ENCODE measurements at places on chromosomes 1 and 21.

DNA sequence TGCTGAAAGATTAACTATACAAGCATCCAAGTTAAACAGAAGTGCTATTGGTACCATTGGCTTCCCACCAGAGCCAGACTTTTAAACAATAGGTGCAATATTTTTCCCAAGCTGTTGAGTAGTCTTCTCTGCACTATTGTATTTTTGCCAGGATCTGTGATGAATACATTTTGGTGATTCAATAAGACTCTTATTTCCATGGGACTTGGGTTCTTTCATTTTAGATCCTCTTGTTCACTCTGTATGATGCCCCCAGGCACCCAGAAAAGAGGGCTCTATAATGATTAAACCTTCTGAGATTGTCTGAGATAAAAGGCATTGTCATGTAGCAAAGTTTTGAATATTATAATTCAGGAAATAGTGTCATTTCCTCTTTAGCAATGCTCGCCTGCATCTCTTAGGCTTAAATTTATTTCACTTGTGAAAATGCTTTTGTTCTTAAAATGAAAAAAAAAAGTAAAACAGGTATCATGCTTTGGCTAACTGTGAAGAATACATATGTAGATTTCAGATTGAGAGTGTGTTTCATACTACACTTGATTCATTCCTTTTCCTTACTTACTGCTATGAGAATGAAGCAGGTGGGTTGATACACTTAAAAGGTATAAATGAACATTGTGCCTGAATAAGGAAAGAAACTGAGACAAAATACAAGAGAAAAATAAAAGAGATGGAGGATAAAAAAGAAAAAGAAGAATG is 275.0 kb downstream of the HMCN1 start:
- no peak for DNase-seq

- DNase-seq = no peak
Observed at GRCh38 chr1:27555700-27556424, 48.1 kb downstream of the AHDC1 start.

GRCh38 chr1:15510611-15511405 is 13.2 kb downstream of the CASP9 start:
- DNase-seq = no peak

GRCh38 chr1:54610048-54610447 is 13.3 kb downstream of the FAM151A start:
- DNase-seq = no peak

DNA sequence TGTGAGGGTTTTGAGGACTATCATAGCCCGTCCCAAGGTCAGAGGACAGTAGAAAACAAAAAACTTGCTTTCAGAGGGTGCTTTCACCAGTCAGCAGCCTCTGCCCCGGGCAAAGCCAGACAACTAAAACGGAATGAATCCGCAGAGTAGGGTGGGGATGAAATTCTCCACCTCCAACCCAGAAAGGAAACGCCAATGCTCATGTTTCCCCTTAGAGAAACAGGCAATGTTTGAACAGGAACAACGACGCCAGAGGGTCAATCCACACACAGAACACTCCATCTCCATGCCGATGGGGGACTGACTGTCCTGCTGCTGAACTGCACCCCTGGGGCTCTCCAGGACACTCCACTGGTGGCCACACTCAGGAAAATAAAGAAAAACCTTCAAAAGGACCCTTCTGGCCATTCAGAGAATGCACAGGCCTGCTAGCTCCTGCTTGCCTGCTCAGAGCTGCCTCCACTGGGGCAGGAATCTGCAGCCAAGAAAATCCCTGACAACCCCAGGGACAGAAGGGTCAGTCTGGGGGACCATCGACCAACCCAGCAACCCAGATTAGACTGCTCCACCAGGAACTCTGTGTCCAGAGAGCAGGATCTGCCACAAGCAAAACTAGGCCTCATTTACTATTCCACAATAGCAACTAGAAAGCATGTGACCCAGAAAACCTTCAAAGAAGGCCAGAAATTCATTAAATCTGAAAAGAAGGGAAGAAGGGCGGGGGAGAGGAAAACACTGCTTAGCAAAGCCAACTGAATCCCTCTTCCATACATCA is 116.0 kb downstream of the TOMM20 start:
- DNase-seq = no peak

- no peak for DNase-seq
Observed at GRCh38 chr1:167090314-167090942, at the start of gene GPA33. Gene GPA33 (minus strand): TSS chr1:167090377. CDS start chr1:167090287, 90 bp downstream.

DNA sequence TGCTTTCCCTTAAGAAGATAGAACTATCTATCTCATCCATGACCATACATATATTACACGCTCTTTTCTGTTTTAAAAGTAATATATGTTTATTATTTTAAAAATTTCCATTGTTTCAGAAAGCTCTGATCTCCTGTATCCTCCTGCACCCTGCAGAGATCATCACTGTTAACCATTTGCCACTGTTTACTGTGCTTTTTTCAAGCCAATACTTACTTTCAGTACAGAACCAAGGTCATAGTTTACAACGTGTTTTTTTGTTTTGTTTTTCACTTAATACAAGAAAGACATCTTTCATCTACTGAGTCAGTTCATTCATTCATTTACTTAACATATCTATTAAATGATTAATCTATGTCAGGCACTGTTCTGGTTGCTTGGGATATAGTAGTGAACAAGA is 10.2 kb downstream of the SESN2 start:
- DNase-seq = no peak

- DNase-seq = no peak
Observed at GRCh38 chr1:236222632-236223031, 59.1 kb downstream of the ERO1B start.

DNA sequence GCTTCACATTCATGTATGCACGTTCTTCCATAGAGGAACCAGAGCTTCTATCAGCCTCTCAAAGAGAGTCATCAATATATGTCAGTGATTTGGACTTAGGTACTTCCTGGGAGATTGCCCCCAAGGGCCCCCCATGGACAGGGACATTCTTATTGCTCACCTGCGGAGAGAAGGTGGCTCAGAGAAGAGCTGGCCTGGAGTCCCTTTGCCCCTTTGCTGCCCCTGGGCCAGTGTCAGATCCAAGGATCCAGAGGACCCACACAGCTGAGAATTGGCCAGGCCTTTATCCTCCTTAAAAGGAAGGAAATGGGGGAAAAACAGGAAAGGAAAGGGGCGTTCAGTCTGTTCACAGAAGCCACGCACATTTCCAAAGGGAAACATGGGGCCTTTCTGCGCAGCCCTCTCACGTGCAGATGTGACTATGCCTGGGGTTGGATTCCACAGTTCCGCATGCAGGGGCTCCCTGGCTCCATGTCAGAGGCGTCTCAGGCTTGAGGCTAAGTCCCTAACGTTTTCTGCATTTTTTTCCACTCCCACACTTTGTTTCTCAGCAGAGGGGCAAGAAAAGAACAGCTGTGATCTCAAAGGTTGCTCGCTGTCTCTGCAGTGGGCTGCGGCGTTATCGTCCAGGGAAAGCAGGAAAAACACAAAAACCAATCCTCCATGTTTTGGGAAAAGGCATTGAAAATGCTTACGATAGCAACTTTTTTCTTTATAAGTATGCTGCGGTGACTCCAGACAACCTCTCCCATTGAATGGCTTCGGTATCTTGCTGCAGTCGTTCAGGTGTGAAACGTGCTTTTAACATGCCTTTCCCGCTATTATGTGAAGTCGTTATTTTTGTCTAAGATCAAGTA is 5.9 kb downstream of the C1orf226 start:
- no peak for DNase-seq

- peak; percentile 32 for DNase-seq
Observed at GRCh38 chr1:18907021-18907916, 4.9 kb upstream of the ALDH4A1 start.

DNA sequence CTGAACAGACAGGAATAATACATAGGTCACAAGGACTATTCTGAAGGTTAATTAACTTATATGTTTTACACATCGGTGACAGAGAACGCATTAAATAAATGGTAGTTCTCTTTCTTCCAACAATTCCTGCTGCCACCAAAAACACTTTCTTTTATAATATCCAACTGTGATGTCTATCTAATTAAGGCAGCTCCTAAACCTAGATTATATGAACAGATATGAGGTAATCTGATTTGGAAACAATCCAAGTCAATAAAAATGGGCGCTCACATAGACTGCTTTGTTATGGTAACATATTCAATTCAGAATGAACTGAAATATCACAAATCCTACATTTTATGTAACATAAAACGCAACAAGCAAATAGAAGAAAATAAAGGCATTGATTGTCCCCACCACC is 16.0 kb downstream of the CYYR1 start:
- DNase-seq = no peak

DNA sequence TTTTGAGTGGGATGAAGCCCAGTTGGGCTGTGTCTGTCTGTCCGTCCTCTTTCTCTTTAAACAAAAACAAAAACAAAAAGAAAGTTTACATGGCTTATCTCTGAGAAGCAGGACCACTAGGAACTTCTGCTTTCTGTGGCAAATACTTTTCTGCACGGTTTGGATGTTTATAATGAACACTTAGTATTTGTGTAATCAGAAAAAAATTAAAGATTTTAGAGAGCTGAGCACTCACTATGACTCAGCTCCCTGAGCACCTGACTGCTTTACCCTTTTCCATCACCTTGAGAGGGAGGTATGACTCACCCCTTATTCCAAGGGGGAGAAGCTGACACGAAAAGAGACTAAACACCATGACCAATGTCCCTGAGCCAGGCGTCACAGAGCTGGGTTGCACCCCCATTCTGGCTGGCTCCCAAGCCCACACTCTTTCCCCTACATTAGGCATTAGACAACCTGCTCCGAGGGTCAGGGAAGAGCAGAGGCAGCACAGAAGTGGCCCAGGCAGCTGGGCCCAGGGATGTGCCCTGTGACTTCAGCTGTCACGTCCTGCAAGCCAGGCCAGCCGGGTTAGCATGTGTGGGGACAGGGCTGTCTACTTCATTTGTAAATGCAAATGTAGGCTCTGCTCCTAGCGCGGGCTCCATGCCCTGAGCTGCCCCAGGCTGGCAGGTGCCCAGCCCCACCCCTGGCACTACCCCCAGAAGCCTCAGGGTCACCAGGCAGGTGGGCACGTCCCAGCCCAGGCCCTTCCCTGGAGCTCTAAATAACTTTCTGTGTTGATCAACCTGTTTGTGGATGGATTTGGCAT is 30.4 kb downstream of the RAP1GAP start:
- DNase-seq = no peak

DNA sequence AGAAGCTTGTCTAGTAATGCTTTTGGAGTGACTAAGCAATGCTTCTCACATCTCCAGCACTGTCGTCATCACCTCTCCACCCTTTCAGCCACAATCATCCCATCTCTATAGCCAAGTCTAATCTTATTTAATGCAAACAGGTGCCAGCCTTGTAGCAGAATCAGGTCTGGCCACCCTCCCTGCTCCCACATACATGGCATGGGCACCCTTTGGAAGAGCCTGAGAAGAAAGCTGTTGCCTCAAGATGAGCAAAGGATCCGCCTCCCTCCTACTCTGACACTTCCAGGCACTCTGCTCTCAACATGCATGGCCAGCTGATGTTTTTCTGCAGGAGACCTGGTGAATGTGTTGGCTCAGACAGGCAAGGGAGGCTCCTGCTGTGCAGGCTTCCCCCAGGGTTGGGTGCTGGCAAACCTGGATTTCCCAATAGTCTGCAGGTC is 113.1 kb upstream of the GRIK3 start:
- DNase-seq = no peak

DNA sequence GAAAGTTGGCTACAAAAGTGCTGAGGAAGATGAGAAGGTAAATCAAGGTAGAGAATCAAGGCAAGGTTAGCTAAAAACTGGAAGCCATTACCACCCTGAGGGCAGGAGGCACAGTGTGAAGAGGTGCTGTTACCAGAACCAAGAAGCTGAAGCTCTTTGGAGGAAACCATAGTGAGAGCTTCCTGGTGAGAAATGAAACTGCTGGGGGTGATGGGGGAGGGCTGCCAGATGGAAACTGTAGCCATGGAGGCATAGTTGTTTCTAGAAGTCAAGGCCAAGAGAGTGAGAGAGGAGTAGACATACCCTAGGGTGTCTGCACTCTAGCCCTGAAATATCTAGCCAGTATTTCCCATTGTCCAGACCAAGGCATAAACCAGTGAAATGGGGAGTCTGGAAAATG is 28.7 kb downstream of the IFI44 start:
- DNase-seq = no peak

DNA sequence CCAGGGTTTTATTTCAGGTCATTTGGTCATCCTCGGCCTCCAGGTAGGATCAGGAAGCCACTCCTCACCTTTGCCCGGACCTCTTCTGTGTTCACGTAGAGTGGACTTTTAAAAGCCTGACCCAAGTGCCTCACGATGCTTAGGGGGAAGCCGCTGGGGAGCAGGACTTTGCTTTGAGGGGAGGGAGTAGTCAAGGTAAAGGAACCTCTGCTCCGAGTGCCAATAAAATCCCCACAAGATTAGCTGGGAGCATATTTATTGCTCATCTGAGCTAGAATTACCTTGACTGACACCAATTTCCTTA is 603 bp upstream of the DHRS3 start:
- no peak for DNase-seq

DNA sequence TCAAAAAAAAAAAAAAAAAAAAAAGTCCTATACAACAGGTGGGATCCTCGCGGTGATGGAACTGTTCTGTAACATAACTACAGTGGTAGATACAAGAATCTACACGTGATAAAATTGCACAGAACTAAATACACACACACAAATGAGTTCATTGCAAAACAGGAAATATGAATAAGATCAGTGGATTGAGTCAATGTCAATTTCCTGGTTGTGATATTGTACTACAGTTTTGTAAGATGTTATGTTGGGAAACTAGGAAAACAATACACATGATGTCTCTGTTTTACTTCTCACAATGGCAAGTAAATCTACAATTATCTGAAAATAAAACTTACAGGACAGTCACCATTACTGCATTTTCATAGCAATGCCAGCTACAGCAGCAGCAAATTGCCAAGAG is 59.8 kb downstream of the ITGB3BP start:
- DNase-seq = no peak

- DNase-seq = no peak
Observed at GRCh38 chr1:107810291-107810951, 154.6 kb downstream of the VAV3 start.

- DNase-seq = no peak
Observed at GRCh38 chr1:221672965-221673364, 68.9 kb downstream of the DUSP10 start.

DNA sequence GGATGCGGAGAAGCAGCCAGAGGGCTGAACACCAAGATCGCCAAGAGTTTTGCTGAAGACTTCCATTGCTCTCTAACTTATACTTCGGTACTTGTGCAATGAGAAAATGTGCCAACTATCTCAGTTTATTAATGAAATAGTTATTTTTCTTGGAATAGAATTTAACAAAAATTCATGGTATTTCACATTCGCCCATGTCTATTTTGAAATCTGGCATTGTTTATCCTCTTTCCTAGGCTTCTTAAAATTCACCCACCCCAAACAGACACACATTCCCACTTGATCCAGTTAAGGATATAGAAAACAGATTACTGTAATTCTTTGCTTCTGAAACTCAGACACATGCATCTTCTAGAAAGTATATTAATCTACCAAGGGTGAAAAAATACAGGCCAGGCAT is 56.3 kb upstream of the ADAMTS5 start:
- DNase-seq = no peak

GRCh38 chr1:82464362-82465001 is 663.7 kb downstream of the ADGRL2 start:
- DNase-seq = no peak
